Activated CD4-positive, CD25-positive, alpha-beta regulatory T cell treated with anti-CD3 and anti-CD28 coated beads, Interleukin-2, amount 50 U/mL, for 72 hours (primary cell): ENCODE measurements at places on chromosomes 11 and 22.

- no peak for DNase-seq
Measured at GRCh38 chr11:125423247-125423849, 72.7 kb downstream of the FEZ1 start.

DNA sequence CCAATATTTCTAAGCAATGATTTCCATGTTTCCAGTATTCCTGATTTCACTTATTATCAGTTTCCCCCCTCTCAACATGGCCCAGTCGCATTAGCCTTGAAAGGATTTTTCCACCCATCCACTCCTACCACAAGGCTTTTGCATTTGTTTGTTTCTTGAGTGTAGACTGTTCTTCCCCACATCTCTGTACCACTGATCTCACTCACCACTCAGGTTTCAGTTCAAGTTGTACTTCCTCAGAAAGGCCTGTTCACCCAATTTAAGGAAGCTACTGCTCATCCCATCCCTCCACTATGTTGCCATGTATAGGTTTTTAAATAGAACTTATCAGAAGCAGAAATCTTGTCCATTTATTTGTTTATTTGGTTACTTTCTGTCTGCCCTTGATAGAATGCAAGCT lies 472.3 kb downstream of the FAM181B start:
- no peak for DNase-seq

DNA sequence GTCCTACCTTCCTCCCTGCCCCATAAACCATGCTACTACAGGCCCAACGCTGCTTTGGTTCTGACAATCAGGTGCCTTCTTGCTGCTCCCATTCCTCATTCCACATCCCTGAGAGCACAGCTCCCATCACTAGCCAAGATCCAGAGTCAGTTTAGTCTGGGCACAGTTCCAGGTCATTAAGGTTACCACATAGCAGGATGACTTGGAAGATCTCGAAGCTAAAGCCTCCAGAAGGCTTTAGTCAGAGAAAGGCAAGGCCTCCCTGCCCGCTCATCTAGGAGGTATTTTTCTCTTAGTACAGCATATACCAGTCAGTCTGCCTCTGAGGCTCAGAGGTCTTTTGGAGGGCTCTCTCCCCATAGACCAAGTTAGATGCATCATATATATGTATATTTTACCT lies 30.3 kb downstream of the TRIM66 start:
- no peak for DNase-seq

GRCh38 chr11:23012930-23013329 lies 152.7 kb upstream of the CCDC179 start:
- no peak for DNase-seq

GRCh38 chr11:15764948-15765347 lies 591.4 kb downstream of the SOX6 start:
- DNase-seq: no peak

DNA sequence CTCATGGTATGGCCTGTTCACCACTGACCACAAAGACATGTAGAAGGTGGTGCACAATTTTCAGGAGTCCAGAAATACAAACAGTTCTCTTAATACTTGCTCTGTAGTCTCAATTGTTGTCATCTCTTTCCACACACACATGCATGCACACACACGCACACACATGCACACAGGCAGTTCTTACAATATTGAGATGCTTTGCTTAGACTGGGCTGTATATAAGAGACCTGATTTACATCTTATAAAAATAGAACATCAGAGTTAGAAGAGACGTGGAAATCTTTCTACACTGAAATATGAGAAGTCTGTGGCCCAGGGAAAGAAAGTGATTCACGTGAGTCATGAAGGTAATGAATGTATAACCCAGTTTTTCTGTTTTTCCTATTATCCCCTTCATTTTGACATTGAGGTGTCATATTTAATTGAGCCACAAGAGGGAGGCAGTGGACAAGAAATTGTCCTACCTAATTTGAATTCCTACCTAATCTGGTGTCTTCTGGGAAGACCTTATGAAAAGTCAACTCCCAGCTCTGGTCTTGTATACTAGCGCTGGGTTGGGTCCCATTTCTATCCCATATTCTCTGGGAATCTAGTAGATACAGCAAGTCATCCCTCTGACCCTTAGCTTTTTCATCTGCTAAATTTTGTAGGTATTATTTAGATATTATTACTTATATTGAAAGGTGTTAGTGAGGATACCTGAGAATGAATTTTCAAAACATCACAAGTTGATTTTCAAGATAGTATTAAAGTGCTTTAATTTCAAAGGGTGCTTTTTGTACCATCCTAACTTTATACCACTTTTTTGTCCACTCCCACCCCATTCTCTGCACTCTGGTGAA lies 14.9 kb upstream of the MS4A4A start:
- DNase-seq: no peak

DNA sequence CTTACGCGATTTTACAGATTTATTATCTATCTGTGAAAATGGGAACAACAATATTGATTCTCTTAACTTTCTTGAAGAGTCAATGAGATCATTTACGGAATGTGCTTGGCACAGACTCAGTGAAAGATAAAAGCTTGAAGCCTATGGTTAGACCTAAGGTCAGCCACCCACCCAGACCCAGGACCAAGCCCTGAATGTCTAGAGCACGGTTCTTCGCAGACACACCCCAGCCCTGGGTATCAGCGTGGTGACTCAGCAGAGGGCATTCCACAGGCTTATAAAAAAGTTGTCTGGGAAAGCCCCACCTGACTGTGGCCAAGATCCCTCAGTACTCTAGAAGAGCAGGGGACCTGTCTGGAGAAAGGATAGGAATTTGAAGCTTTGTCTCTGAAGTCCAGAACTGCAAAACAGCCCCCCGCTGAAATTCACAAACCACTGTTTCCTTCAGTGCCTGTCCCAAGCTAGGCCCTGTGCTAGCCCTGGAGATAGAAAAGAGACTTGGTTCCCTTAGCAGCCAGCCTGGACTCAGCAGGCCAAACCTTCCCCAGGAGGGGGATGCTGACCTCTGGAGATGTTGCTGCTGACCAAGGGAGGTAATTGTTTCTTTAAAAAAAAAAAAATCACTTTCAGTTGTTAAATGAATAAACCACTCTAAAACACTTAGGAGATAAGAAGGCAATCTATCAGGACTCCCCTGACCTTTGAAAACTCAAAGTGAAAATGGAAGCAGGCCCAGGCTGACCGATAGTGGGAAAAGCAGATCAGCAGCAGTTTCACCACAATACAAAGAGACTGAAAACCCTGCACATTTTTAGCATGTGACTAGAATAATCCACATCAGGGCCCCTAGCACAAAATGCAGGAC lies 114.0 kb downstream of the ABTB2 start:
- DNase-seq: no peak

DNA sequence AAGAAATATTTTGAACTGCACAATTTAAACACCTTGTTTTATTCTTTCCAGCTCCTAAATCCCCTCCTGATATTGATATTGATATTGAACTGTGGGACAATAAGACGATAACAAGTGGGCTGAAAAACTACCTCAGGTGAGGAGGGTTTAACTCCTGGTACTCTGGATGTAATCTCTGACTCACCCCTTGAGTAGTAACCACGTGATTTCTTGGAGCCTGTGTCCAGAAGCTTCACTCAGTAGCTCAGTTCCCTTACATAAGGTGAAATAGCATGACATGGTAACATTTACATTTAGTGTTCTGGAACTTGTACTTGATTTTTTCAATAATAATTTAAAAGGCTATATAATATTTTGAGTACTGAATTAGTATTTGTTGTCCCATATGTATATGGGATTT lies 168.0 kb downstream of the PGR start:
- DNase-seq: no peak

DNA sequence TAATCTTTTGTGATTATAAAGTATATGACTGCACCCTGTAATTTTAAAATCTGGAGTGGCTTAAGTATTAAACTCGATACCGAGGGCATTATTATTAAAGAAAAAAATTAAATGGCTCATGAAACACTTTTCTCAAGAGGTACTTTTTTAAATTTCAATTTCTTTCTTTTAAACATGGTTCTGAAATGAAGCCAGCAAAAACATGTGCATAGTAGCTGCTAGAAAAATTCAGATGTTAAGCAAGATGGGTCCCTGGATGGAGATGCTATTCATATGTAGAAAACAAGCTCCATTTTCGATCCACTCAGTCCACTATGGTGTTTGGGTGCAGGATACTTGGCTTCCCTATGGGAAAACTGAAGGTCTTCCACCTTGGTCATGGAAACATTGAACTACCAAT lies 189.5 kb downstream of the PGR start:
- DNase-seq: no peak

DNA sequence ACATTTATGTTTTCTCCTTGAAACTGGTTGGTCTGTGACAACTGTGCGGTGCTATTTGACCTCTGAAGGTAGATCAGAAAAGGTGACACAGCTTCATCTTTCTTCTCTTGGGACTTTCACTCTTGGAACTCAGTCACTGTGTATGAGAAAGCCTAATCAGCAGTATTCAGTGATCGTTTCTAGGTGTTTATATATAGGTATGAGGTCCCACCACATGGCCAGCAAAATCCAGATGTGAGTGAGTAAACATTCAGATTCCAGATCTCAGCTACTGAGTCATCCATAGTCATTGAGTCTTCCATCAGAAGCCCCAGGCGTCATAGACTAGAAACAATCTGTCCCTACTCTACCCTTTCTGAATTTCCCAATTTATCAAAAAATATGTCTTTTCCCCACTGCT lies 117.3 kb upstream of the CTSC start:
- DNase-seq: no peak

- DNase-seq: no peak
Measured at GRCh38 chr11:118956847-118957469, 860 bp downstream of the UPK2 start.

DNA sequence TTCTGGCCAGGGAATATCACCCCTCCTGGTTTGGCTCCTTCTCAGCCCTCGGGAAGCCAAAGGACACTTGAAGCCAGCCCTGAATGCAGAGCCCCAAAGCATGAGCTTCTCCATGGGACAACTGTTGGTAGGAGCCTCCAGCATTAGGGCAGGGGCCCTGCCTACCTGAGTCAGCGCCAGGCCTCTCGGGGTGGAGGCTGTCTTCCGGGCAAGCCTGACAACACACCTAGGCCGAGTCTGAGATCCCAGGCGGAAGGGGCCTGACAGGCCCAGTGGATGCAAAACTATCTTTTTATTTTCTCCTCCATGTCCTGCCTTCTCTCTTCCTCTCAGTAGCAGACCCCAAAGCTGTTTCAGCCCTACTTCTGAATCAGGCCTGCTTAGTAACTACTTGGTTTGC lies 27.6 kb downstream of the RCOR2 start:
- no peak for DNase-seq

GRCh38 chr11:42770444-42771065 lies 541.2 kb upstream of the API5 start:
- no peak for DNase-seq

GRCh38 chr11:82089426-82089825 lies 644.2 kb downstream of the FAM181B start:
- DNase-seq: no peak

GRCh38 chr11:99548264-99548663 lies 527.5 kb downstream of the CNTN5 start:
- no peak for DNase-seq

DNA sequence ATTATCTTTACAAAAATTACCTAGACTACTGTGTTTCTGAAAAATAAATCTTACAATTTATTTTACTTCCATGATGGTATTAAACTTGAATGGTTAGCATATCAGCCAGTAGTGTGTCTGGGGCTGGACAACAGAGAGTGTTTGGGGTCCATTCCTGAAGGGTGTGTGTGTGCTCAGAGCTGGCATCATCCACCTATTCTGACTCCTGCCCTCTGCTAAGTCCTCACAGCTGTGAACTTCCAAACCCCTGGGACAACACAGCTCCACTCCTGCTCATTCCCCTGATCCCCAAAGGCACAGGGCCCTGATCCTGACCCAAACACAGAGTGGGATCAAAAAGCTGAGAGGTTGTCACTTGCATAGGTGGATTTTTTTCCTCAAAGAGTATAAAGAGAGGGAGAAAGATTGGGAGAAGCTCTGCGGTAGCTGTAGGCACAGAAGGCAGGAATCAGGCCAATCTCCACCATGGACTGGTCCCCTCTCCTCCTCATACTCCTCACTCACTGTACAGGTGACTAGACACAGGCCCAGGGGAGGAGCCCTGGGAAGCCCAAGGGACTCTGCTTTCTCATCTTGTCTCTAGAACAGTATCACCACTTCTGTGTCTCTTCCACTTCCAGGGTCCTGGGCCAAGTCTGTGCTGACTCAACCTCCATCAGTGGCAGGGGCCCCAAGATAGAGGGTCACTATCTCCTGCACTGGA lies 55.7 kb upstream of the TOP3B start:
- DNase-seq: no peak

DNA sequence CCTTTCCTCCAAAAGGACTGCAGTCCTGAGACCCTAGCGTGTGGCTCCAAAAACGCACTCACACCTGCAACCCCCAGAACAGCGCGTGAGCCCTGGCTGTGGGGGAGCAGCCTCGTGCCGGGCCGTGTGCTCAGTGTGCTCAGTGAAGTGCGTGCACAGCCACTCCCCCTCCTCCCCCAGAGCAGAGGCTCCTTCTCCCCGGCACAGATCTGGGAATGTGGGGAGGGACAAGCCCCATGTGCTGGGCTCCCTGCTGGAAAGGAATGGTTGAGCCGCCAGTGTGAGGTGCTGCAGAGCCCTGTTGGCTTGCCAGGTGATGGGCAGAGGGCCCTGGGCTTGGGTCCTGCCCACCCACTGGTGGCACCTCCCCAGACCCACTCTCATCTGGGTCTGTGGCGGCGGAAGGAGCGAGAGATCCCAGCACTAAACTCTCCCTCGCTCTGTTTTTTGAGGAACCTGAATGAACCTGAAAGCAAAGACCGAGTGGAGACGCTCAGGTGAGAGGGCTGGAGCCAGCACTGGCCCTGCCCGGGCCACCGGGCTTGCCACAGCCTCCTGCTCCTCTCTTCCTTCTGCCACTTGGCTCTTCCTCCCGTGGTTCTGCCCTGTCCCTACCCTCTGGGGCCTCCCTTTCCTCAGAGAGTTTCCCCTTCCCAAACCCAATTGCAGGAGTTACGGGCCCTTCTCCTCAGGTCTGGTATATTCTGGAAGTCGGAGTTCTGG lies 9.0 kb downstream of the RCOR2 start:
- DNase-seq: no peak

- DNase-seq: no peak
Measured at GRCh38 chr11:17475666-17476316, 854 bp downstream of the ABCC8 start.

DNA sequence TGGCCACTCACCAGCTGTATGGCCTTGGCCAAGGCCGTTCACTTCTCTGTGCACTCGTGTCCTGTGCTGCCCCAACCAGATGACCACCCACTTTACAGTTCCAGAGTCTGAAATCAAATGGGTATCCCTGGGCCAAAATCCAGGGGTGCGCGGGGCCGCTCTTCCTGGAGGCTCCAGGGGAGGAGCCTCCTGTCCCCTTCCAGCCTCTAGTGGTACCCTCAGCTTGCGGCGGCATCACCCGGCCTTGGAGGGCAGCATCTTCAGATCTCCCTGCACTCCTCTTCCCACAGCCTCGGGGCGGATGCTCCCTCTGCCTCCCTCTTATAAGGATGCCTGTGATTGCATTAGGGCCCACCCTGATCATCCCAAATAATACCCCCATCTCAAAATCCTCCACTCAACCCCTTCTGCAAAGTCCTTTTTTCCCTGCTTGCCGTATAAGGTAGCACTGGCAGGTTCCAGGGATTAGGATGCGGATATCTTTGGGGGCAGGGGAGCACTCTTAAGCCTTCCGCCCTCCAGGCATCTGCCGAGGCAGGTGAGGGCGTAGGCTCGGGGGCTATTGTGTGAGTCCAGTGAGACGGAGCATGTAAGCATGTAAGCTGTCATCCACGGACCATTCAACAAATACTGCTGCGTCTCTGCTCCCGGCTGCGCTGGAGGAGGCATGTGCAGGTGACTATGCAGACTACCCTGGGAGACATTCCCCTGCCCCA lies 24.4 kb upstream of the SHISAL1 start:
- no peak for DNase-seq
